Stimulated activated CD8-positive, alpha-beta memory T cell treated with anti-CD3 and anti-CD28 coated beads, Interleukin-12 subunit alpha, Interleukin-12 subunit beta, amount 100 ng/mL, for 1 hour (primary cell): ENCODE measurements at places on chromosomes 11 and 22.
A peak's percentile ranks its signal among the peaks of the same experiment; 100 is the strongest.

GRCh38 chr11:114563077-114563476 lies 3.4 kb upstream of the NXPE1 start:
- no peak for DNase-seq

- no peak for DNase-seq
Observed at GRCh38 chr22:40187389-40187788, 9.7 kb downstream of the TNRC6B start.

GRCh38 chr11:72821920-72822799 lies 7.9 kb downstream of the ATG16L2 start:
- peak; percentile 55 for DNase-seq

DNA sequence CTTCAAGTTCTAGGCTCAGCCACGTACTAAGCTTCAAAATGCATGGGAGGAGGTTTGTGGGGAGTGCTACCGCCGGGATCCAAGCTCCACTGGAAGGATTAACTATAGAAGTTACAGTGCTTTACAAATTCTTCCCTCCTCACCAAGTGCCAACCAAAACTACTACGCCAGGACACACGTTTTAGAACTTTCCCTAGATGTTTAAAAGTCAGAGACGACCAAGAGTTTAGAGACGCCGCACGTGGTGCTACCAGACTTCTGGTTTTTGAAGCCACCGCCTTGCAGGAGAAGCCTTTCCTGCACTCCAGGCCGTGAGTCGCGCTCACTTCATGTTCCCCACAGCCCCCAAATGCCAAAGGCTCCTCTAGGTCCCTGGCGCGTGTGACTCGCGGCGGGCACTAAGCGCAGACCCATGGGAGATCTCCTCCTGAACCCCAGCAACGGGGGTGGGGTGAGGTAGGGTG lies 734 bp downstream of the SNU13 start:
- DNase-seq, result no peak

GRCh38 chr11:65652511-65653228 lies 10.0 kb downstream of the RELA start:
- DNase-seq, result peak; percentile 93

DNA sequence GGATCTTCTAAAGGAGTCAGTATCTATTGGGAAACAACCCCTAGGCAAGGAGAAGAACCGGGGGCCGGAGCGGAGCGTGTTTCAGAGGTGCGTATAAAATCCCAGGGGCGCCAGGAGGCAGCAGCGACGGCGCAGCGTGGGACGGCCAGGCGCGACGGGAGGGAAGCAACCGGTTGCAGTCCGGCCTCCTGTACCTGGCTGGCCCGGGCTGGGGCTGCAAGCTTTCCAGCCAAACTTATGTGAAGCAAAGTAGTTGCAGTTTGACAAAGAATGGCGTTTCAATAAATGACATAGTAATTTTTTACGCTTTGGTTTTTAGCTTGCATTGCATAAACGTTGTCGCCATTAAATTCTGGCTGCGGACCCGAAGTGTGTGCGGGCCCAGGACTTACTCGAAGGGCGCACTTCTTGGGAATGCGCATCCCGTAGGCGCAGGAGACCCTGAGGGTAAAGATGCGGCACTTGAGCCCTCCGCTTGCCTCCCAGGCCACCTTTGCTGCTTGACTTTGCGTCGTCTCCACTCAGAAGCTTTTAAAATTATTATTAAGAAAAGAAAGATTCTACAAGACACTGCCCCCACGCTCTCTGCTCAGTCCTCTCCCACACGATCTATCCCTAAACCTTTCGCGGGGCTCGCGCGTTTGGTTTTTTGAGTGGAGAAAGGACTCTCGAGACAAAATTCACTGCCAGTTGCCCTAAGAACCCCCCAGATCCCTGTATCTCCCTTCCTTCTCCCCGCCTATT lies 1.6 kb upstream of the WT1 start:
- DNase-seq, result no peak

DNA sequence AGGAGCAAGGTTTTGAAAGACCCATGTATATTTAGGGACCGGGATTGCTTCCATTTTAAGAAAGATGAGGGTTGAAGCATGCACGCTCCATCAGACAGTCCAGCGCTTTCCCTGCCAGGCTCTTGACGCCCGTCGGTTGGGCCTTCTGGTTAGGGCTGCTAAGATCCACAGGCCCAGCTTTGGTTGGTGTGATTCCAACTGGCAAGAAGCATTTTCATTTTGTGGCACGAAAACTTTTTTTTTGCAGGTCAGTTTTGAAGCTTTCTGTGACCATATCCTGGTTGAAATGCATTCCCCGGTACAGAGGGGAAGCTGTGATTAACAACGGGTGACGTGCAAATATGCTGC lies 34.3 kb upstream of the MPPED1 start:
- DNase-seq, result no peak

- no peak for DNase-seq
Observed at GRCh38 chr22:23537416-23537815, 42.7 kb downstream of the IGLL1 start.

- peak; percentile 49 for DNase-seq
Observed at GRCh38 chr22:40401532-40401931, 31.1 kb downstream of the SGSM3 start.

GRCh38 chr11:69290806-69291205 lies 3.1 kb upstream of the MYEOV start:
- no peak for DNase-seq

GRCh38 chr22:46742576-46743221 lies 4.6 kb upstream of the CERK start:
- DNase-seq, result no peak

DNA sequence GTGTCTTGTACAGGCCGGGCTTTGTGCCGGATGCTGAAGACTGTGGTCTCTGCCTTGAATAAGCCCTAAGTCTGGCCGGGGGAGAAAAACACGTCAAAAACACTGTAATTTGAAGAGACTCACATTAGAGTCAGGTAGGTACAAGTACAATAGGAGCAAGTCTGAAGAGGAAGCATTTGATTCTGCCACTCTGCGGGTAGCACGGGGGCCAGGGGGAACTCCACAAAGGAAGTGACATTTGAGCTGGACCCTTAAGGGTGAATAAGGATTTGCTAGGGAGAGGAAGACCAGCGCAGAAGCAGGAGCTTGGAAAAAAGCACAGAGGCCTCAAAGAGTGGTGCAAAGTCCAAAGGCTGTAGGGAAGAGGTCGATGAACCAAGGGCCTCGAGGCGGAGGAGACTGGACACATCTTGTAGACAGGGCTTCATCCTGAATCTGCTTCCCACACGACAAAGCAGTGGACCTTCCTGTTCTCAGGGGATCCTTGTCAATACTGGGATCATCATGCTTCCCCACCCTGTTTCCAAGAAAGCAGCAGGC lies 38.7 kb downstream of the BUD13 start:
- DNase-seq, result no peak

DNA sequence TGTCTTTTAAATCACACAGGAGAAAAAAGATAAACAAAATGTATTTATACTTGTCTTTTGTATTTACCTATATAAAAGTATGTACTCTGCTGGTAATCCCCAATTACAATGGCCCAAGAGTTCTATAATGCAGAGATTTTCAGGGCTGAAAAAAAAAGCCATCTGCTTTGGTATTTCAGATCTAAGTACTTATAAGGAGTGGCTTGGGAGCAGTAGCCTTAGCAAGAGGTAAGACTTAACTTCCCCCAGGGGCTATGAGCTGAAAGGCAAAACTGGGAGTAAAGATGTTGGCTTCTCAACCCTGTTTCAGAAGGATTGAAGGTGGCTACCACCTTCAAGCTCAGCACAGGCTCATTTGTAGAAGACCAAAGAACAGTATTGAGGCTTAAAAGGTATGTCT lies 35.3 kb upstream of the EP300 start:
- DNase-seq, result no peak

DNA sequence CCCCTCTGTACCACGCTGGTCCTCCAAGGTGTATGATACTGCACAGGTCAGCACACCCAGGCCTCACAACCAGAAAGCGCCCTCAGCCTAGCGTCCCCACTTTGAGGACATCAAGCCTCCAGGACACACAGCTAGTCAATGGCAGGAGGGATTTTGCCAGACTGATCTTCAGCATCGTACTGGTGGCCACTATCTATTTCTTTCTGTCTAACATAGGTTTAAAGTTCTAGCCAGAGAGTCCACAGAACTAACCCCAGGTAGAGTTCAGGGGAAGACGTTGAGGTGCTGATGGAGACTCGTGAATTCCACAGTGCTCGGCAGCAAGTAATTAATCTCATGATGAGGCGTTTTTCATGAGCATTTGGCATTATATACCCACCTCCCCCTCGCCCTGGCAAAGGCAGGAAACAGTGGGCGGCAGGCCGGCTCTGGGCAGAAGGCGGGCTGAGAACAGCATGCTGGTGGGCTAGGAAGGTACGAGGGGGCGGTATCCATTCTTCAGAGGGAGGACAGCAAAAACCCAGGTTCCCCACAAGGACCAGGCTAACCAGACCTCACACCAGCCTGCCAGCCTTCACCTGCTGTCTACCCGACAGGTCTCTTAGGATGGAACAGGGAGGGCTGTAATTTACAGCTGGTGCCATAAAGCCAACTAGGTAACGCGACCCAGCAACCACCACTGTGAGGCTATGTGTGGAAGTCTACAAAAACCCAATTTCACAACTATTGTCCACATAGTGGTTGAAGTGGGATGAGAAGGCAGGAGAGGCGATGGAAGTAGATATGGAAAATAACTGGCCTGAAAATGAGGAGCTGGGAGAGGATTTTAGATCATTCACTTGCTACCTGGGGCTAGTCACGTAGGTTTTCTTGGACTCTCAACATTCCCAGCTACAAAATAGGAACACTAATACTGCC lies 18.5 kb downstream of the MYH9 start:
- DNase-seq, result no peak

- DNase-seq, result no peak
Observed at GRCh38 chr22:19508024-19508776, 16.0 kb downstream of the CLDN5 start.

- no peak for DNase-seq
Observed at GRCh38 chr11:87397011-87397865, 359.5 kb downstream of the TMEM135 start.

DNA sequence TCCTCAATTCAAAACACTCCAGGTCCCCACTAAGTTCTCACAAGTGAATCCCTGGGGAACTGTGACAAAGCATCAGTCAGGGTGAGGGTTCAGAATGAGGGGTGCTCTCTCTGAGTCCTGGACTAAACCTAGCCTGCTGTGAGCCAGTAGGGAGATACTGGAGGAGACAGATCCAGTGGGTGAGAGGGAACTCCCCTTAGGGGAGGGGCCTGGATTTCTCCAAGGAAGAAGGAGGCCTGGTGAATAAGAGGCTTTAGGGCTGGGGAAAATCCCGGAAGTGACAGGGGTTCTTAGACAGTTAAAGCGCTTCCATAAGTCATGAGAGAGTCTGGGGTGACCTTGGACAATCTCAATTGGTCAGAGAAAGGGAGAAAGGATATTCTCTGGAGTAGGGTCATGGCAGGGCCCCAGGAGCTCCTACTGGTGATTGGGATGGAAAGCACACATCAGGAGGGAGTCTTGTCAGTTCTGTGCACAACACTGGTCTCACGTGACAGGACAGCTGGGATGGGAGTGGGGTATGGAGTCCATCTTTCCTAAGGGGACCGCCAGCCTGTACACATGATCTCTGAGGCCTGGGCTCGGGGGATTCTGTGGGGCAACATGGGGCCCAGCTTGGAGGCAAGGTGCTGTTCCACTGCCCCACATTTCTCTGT lies 1.5 kb downstream of the TBC1D10A start:
- no peak for DNase-seq

GRCh38 chr11:13923716-13924650 lies 38.5 kb upstream of the SPON1 start:
- DNase-seq, result no peak

DNA sequence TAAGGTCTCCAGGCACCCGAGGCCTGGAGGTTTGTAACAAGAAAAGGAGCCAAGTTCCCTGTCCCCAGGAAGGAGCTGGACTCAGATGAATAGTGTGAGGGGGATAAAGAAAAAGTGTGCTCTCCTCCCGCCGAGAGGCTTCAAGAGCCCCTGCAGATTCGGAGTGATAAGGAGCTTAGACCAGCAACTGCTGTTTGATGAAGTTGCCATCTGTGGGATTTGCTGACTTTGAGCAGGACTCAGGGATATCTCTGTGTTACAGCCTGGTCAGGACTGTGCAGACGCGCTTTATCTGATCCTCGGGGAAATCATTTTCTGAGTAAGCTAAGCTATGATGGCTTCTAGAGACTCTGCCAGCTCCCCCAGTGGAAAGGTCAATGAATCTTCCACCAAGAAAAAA lies 1017.0 kb downstream of the TBC1D22A start:
- DNase-seq, result no peak
